ENCODE measurements at places on chromosomes 3 and 15. TPM values are rescaled to one million over a fixed set of nuclear protein-coding genes. Genes with fewer than 3 reads are reported as not detected.

DNA sequence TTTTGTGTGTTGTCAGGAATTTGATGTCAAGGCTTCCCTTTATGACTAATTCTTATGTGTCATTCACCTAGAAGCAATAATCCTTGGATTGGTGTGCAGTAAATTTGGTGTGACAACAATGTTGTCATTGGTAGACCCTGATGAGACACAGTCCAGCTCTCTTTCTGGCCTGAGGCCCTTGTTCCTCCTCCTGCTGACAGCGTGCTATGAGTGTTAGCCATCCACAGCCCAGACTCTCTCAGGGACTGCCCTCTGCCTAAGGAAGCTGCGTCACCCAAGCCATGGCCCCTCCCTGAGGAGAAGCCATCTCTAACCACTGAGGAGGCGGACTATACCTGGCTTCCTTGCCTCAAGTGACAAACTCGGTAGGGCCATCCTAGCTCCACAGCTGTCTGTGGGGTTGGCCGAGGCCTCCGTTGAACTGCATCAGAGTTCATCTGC is 13.3 kb upstream of the TM4SF1 start:
- DNase-seq: no peak

DNA sequence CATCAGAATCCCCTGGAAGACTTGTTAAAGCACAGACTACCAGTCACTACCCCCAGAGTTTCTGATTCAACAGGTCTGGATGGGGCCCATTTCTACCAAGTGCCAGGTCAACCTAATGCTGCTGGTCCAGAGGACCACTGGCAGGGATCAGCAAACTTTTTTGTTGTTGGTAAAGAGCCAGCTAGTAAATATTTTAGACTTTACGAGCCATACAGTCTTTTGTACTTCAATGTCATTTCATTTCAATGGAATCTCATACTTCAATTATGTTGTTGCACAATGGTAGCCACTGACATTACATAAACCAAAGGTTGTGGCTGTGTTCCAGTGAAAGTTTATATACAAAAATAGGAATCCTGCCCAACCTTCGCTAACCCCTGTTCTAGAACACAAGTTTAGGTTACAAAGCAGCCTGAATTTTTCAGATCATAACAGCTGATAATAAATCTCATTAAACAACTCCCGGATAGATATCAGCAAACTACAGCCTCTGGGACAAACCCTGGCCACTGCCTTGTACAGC is 28.7 kb downstream of the ULK4 start:
- DNase-seq: no peak

DNA sequence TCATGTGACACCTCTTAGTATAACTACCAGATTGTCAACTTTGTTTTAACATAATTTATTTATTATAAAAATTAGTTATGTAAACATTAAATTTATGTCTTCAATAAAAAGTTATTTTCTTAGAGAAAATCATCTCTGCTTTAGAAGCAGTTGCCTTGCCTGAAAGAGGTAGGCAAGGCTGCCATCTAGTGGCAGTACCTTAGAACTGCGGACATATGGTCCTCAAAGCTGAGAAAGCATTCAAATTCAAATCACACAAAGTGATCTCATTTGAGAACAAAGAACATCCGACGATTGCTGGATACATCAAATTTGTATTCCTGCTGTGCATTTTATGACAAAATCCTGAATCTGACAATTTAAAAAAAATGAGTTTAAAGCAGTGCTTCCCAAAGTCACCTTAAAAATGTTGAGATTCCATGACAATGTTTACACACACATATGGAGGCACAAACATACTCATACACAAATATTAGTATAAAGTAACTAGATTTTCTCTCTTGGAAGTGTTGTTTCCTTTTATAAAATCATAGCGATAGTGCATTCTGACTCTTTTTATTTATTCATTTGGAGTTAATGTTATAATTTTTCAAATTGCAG is 617.4 kb downstream of the CADM2 start:
- DNase-seq: peak; percentile 52

DNA sequence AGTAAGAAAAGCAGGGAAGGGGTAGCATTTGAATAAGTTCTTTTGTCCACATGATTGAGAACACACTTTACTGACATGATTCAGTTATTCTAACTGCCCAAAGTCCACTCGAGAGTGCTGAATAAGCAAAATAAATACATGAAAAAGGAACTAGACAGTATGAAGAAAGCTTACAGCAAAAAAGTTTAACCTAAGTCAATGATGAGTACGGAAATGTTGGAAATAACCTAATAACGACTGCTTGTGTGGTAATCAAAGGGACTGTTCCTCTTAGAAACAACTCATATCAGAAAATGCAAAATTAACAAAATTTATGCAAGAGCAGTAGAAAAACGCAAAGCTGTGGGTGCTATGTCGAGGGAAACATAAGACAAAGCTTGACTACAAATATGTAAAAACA is 36.6 kb downstream of the DMXL2 start:
- no peak for DNase-seq

DNA sequence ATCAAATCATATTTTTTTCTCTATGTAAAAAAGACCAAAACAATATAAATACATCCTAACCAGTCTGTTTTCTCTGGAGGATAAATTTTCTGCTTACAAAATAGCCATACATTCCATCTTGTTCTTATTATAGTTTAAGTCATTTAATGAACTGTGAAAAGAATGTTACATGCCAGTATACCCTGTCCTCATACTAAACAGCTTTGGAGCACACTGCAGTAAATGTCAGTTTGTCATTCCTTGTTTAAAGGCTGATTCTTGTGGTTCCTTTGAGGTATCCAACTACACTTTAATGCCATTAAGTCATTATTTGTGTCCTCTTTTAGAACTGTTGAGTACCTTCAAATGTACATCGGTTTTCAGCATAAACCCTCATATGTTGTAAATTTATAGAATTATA is 52.7 kb upstream of the DCBLD2 start:
- peak; percentile 82 for DNase-seq

DNA sequence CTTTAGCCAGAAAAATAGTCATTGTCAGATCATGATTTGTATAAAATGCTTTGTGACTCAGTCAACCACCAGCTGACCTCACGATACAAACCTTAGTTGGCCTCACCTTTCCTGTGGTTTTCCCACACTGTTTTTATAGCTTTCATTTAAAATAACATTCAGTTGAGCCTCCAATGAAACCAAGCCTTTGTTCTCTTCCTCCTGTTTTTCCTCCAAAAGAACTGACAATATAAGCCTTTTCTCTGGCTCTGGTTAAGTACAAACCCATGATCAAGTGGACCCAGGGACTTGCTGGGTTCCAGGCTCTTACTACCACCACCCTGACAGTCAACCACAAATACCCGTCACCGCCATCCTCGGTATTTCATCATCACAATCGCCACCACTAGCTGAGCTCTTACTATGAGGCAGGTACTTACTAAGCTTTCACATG is 81.7 kb downstream of the TAMM41 start:
- DNase-seq: no peak

DNA sequence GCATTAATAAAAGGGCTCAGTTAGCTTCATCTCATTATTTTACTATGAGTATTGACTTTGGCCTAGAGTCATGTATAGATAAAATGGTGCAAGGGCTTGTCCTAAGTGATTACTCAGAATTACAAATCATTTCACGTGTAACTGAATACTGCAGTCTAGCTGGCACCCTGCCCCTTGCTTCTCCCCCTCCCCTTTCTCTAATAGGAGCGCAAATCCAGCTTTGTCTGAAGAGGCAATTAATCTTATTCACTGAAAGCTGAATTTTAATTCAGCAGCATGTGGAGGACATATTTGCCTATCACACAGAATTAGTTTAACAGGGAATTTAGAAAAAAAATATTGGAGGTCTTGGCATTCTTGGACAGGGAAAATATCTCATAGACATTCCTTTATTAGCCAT is 412.1 kb upstream of the DPH6 start:
- peak; percentile 29 for DNase-seq

DNA sequence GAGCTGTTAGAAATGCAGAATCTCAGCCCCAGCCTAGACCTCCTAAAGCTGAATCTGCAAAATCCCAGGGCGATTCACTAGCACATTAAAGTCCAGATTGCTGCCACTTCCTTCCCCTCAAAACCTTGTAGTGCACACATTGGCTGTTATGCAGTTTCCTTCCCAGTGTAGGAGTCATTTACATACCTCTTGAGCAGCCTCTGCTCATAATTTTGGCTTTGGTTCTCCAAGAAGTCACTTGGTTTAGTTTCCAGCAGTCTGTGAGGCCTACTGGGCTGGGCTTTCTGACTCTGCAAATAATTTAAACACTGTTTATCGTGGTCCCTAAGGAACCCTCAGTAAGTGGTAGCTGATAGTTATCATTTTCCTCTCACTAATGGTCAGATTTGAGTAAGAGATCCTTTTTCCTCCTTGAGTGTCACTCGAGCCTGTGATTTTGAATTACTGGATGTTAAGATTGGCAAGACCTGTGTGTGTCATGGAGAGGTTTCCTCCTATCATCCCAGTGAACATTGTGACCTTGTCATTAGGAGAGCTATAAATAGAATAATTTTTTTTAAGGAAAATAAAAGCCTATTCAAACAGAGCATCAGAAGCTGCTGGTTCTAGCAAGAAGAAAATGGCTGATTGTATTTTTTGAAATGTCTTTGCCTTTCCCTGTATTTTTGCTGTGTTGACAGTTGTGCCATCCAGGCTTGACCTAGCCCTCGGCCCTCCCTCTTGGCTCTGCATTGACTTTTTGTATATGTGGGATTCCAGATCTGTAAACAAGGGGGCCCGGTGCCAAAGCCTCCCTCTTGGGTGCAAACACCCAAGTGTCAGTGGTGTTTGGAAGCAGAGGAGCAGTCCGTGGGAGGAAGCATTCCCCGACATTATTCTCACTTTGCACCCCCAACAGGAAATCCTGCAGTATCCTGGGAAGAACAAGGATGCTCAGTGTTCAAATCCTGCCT is 134.8 kb upstream of the ANKRD28 start:
- no peak for DNase-seq

DNA sequence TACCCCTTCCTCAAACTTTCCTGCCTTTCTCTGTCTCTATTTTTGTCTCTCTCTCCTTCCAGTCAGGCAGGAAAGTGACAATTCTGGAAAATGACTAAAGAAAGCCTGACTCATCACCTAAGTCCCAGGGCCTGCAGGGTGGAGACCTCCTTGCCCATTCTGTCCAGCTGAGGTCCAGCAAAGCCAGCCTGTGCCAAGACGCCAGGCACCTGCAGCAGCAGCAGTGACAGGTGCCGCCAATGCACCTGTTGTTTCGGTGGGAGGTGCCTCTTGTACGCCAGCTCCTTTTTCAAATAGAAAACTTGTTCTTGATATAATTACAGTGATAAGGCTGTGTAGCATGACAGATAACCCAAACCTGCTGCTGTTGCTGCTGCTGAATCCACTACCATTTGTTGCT is 501.3 kb downstream of the NTRK3 start:
- no peak for DNase-seq

DNA sequence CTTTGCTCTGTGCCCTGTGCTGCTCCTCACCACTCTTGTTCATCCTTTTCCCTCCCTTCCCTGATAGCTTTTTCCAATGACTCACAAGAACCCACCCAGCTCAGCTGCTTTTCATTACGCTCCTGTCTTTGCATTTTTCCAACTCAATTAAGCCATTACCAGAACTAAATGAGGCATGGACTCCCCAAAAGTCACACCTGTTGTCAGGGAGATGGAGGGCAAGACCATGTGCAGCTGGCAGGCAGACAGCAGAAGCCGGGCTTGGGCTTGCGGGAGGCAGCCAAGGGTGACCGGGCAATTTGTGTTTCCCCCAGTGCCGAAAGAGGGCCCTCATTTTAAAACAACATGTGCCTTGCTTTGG is 64.3 kb downstream of the CASR start:
- DNase-seq: no peak

DNA sequence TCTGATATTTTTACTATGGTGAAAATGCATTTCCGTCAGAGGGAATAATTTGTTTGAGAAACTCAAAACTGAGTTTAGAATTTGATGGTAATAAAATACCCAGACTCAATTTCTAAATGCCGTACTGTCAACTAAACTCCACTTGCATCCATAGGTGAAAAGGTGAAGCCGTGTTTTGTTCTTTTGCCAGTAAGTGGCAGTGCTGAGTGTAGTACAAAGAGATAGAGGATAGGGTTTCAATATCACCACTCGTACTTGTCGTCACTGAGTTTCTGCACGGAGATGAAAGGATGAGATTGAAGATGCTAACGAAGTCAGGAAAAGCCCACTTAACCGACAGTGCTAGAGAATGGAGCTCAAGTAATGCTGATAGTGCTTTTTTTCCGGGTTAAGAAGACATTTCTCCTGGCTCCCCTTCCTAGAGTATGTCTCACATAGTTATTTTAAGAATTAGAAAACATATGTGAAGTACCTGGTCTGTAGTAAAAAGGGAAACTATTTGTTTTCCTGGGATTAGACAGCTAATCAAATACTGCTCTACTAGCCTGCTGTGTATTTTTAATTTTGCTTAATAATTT is 345.1 kb downstream of the IL5RA start:
- no peak for DNase-seq

GRCh38 chr3:126459111-126459762 is 16.5 kb downstream of the ZXDC start:
- DNase-seq: no peak

- DNase-seq: peak; percentile 54
Measured at GRCh38 chr3:162525066-162525742, 1028.6 kb downstream of the OTOL1 start.

GRCh38 chr15:35910227-35910626 is 364.3 kb upstream of the DPH6 start:
- no peak for DNase-seq

- DNase-seq: no peak
Measured at GRCh38 chr3:120637851-120638559, 41.9 kb downstream of the NDUFB4 start.

DNA sequence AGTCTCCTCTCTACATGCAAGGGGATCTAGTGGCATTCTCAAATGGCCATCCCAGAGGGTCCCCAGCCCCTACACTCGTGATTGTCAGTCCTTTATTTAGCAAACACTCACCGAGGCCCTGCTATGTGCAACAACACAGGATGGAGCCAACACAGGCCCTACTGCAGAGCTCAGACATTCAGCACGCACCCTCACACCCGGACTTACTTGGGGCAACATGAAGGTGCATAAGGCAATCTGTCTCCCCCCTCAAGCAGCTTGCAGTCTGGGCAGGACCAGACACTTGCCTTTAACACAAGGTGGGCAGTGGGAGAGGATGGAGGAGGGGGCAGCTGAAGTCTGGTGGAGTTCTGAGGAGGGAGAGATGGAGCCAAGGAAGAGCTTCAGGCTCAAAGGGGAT is 258.4 kb downstream of the XXYLT1 start:
- DNase-seq: no peak

GRCh38 chr3:198032039-198032936 is 72.3 kb downstream of the LMLN start:
- DNase-seq: no peak

GRCh38 chr3:192607798-192608197 is 119.5 kb downstream of the FGF12 start:
- DNase-seq: no peak

The TGM4 gene
- total RNA-seq: not detected

The MUC20 gene
- total RNA-seq: 2.5 TPM

The MUSTN1 gene
- 9.6 TPM for total RNA-seq

The TM4SF1 gene
- 191 TPM for total RNA-seq

The RTF1 gene
- total RNA-seq: 21.5 TPM

The GRIP2 gene
- 2.4 TPM for total RNA-seq

The TLE3 gene
- total RNA-seq: 62.5 TPM

The PIGZ gene
- total RNA-seq: 1.8 TPM
